ENCODE measurements at places on chromosomes 1 and 21.

DNA sequence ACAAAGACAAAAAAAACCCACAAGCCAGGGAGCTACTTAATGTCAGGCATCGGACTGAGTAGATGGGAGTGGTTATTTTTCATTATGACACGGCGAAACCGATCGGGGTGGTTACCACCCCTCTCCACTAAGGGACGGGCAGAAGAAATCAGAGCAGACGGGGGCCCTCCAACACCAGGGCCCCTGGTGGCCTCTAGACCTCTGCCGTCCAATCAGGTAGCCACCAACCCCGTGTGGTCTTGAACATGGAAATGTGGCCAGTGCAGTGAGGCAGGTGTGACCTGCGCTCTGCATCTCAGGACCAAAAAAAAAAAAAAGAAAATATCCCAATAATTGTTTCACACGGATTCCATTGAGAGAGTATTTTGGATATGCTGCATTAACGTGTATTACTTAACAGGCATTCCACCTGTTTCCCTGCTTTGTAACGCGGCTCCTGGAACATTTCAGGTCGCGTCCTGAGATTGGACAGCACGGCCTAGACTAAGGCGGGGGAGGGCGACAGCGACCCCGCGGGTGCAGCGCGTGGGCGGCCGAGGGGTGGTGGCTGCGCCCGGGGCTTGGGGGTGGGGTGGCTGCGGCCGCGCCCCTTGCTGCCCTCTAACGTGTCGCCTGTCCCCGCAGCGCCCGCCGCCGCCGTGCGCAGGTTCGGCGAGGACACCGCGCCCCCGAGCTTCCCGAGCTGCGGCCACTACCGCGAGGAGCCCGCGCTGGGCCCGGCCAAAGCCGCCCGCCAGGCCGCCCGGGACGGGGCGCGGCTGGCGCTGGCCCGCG, 48.3 kb downstream of the SIM2 start:
- no peak for DNase-seq

DNA sequence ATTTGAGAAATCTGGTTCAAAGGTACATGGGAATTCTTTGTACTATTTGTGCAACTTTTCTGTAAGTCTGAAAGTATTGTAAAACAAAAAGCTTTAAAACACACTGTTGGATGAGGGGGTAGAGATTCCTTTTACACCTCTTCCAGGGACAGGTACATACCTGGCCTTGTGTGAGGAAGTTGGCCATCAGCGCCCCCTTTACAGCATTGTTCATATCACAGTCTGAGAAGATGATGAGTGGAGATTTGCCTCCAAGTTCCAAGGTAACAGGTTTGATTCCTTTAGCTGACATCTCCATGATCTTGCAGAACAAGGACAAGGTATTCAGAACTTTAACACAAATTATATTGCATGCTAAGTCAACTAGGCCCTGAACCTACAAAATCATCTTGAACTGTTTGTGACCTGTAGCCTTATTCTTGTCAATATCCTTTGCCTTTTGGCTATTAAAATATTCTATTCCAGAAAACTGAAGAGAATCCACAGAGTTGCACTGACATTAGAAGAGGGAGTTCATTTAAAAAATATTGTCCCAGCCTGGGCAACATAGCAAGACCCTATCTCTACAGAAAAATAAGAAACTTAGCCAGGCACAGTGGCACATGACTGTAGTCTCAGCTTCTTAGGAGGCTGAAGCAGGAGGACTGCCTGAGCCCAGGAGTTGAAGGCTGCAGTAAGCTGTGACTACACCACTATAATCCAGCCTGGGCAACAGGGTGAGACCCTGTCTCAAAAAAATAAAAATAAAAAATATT, 18.9 kb downstream of the ALDH9A1 start:
- no peak for DNase-seq

- DNase-seq: no peak
These were observed 1.3 kb downstream of the PTPRC start for GRCh38 chr1:198640174-198640573.

DNA sequence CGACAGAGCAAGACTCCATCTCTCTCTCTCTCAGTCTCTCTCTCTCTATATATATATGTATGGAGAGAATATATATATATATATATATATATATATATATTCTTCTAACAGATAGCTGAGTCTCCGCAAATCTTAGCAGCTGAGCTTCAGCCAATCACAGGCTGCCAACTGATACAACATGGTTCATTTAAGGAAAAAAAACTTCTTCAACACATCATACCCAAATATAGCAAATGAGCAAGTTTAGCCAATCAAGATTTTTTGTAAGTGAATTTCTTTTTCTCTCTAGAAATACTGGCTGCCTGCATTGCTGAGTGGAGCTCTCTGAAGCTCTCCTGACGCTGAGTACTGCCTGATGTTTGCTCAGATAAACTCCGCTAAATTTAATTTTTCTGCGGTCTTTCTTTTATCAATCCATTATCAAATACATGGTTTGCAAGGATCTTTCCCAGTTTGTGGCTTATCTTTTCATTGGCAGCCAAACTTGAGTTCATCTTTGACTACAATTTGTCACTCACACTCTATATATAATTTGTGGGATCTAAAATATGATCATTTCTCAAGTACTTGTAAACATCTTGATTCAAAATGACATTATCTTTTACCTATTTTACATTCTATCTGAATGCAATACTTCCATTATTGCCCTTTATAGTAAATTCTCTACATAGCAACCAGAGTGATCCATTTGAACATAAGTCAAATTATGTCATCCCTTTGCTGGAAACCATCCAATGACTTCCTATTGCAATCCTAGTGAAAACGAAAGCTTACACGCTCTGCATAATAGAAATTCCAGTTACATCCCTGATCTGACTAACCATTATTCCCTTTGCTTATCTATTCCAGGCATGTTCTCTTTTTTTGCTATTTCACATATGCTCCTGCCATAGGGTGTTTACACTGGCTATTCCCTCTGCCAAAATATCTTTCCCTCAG, 2131.7 kb downstream of the MRPL39 start:
- DNase-seq: no peak

DNA sequence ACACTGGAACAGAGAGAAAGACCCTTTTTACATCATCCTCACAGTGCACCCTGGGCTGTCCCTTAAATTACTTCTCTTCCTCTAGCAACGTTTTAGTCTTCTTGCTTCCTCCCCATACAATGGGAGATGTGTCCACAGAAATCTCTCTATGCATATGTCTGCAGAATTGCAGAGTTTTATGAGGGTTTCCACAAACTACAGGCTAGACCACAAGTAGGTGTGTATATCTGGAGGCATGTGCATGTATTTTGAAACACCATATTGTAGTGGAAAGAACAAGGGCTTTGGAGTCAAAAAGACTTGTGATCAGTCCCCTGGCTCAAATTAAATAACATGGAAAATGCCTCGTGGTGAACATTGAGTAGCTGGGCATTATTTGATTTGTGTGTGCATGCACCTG, 121.3 kb upstream of the IPO9 start:
- DNase-seq: no peak

GRCh38 chr1:9494936-9495758, 44.1 kb upstream of the SLC25A33 start:
- DNase-seq: peak; percentile 10

DNA sequence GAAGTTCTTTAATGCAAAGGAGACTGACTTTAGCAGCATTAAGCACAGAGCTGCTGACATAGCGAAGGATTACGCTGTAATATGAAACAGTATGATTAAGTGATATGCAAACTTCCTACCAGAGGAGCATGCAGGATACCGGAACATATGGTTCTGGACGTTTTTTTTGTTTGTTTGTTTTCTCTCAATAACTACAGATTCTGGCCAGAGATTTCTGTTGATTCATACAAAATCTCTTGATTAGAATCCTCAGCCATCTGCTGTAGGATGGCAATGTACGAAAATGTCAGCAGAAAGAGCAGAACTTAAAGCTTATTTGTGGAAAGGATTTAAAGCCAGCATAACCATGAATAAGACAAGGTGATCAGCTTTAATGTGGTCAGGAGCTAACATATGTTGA, 970.7 kb downstream of the KCNT2 start:
- no peak for DNase-seq

DNA sequence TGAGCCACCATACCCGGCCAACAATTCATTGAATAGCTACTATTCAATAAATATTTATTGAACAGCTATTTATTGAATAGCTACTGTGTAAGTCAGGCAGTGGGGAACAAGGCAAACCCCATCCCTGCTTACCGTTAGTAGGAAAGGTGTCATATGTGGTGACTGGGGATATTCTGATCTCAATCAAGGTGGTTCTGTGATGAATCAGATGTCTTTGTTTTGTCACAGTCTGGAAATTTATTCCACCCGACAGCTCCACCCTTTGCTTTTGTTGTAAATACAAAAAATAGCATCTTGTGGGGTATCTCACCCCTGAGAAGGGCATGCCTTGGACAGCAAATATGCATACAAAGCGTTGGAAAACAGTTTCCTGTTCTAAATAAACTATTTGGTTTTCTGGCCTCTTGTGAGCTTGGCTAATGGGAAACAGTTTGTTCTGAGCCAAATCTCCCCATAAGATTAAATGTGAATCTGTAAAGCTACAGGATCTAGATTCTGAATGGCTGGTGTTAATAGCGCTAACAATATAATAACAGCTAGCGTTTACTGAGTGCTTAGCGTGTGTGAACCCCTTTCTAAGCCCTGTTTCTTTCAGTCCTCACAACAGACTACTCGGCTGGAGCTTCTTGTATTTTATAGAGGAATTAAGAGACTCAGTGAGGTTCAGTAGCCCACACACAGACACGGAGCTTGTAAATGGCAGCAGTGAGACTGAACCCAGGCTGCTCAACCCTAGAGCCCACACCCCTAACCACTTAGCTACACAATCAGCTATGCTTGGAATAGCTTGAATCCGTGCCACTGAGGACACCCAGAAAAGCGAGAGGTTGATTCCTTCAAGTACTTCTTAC, 5.5 kb downstream of the PDPN start:
- DNase-seq: no peak

All from NCI-H748 treated with DMSO at 0.1 percent for 48 hours (cell line).